ENCODE measurements at places on chromosomes 5 and 9.

DNA sequence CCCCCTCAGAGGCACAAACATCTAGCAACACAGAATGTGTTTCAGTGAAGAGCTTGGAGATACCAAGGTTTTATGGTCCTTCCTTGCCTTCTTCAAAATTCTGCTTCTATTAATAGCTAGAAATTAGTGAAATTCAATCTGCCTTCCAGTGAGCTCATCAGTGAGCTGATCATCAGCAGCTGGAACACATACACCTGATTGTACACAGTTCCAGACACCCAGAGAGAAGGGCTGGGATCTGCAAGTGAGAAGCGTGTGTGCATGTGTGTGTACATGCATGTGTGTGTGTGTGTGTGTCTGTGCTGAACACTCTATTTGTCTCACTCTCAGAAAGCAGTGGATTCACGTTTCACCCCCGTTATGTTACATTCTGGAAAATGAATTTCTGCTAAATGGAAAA, 28.5 kb downstream of the CFAP90 start:
- no peak for DNase-seq

DNA sequence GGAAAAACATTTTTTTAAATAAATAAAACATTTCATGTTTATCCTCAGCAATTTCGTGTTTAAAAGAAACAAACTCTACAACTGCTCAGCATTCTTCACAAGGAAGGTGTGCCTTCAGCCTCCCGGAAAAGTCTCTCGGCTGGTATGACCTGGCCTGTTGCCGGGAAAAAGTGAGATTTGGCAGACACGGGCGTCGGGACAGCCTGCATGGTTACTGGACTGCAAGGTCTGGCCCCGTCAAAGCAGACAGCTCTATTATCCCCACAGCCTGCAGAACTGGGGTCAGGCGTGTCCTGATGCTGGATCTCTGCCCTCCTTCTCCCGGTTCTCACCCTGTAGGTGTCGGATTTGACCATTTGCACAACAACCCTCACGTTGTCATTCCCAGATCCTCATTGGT, 120.3 kb upstream of the SPATA31C2 start:
- peak; percentile 20 for DNase-seq

DNA sequence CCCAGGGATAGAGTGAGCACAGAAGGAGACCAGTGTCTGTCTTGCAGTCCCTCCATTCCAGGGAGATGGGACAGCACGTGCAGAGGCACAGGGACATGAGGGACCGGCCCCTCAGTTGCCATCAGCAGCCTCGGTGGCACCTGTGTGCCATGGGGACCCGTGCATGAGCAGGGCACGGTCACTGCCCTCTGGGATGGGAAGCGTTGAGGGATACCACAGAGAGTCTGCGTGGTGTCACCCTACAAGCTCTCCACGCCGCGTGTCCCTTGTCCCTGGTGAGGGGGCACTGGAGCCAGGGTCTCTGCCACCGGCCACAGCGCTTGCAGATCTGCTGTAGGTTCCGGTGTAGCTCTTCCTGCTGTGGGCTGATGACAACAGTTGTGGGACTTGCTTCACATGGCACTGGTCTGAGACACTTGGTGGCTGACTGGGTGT, 108.1 kb downstream of the CACNA1B start:
- no peak for DNase-seq

DNA sequence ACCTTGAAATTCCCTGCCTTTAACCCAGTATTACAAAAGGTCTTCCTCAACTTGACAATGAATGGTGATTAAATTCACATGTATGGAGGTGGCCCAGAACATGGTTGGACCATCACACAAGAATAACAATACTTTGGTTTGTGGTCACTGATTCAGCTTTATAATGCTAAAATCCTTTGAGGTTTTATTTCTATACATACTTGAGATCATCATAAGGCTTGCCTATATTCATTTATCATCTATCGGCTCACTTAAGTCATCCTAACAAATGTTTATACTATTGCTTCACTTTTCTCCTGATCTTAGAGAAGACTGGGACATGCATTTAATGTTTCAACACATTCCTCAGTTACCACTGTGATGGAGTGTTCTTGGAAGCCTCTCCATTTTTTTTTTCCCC, 191.3 kb downstream of the DMAC1 start:
- no peak for DNase-seq

GRCh38 chr5:79149433-79149832, 37.8 kb downstream of the BHMT start:
- no peak for DNase-seq

GRCh38 chr9:93918061-93918460, 37.1 kb downstream of the BARX1 start:
- no peak for DNase-seq

DNA sequence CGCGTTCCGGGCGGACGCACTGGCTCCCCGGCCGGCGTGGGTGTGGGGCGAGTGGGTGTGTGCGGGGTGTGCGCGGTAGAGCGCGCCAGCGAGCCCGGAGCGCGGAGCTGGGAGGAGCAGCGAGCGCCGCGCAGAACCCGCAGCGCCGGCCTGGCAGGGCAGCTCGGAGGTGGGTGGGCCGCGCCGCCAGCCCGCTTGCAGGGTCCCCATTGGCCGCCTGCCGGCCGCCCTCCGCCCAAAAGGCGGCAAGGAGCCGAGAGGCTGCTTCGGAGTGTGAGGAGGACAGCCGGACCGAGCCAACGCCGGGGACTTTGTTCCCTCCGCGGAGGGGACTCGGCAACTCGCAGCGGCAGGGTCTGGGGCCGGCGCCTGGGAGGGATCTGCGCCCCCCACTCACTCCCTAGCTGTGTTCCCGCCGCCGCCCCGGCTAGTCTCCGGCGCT, at the start of gene DAPK1:
Gene DAPK1 (plus strand): TSS at position 264 of the 442 bp plus-strand sequence. CDS start 1,211 bp downstream, outside the sequence.
- DNase-seq = peak; percentile 59

DNA sequence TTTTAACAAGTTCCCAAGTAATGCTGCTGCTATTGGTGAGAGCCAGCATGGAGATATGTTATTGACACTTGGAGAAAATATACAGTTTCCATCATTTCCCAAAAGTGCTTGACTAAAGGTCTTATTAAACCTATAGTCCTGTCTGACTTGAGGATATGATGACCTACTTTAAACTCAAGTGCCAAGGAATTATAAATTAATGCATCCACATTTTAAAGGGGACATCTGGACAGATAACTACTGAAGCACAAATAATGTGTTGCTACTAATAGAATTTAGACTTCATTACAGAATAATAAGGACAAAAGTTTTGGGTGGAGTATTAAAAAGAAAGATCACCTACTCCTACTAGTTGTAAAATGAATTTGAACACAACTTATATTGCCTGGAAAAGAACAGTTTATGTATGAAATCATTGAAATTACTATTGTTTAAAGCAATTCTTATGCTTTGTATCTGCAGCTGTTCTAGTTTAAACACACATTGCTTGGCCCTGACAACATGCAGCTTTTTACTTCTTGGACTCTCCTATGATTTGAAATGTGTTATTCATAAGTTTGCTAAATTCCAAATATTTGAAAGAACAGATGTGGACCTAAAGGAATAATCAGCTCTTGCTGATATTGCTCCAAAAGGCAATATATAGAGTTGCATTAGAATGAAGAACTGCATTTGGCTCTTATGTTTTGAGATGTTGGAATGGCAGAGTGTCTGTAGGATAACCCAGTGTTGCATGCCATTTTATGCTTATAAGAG, 73.4 kb downstream of the SGCD start:
- DNase-seq = no peak

DNA sequence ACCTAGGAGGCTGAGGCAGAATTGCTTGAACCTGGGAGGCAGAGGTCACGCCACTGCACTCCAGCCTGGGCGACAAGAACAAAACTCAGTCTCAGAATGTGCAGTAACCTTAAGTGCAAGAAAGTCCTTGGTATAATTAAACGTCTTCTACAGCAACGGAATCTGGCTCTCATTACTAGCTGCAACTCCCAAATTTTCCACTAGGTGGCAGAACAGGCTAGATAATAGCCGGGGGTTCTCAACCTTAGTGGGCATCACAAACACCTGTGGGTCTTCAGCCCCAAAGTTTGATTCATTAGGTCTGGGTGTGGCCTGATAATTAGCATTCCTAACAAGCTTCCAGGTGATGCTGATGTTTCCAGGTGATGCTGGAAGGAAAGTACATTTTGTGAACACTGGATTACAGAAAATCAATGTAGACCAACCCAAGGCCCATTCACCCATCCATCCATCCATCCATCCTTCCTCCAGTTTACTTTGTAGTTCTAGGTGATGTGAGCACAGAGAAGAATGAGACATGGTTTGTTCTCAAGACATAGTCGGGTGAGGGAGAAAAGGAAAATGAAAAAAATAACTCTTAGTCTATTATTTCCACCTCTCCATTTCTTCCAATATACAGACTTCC, 37.3 kb downstream of the FBXW2 start:
- peak; percentile 56 for DNase-seq

DNA sequence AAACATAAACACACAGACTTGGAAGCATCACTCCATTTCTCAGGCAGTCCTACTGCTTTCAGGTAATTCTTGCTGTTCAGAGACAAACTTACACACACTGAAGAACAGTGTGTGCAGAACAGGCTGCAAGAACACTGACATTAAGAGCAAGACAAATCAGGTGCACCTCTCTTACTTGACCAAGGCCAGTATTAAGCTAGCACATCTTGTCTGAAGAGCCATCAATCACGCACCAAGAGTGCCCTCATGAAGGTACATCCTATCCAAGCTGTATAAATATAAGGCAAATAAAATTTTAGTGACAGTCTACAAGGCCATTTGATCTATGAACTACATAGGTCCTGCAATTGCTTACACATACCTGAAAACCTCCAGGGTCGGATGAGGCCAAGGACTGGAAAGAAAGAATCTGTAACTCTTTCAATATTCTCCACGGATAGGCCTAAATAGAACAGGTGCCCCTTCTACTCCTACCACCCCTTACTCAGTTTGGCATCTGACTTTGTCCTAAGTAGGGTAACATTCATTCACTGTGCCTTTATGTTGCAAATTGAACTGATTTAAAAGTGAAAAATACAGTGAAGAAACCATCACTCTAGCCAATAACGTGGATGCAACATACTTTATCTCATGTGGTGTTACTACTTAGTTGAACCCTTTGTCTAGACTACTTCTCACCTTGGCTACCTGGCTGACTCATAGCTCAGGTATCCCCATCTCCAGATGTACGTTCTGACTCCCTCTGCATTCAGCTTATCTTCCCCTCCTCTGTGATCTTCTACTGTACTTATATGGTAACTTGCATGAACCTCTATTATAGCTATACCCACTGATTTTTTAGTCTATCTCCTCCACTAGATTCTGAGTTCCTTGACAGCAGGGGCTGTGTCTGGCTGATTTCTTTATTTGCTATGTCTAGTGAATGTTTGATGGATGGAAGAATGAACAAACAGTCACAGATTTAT, 256.3 kb downstream of the KIAA0825 start:
- no peak for DNase-seq

DNA sequence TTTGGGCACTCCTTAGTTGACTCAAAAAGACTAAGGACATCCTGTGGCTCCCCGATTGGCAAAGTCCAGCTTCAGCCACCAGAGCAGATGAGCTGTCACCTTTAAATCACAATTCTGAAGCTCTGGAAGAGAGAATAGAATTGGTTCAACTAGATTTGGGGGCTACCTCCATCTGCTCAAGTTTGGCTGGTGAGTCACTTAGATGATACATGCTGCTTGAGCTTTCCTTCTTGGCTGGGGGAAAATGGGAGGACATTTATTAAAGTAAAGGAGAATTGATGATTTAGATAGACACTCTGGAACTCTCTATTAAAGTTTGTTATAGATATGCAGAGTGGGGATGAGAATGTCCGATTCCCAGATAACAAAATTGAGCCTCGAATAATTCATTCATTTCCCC, 30.0 kb upstream of the GRIA1 start:
- no peak for DNase-seq

- no peak for DNase-seq
Measured at GRCh38 chr5:10246761-10247160, 2.9 kb downstream of the ATPSCKMT start.

- peak; percentile 8 for DNase-seq
Measured at GRCh38 chr9:74935008-74935407, 17.7 kb downstream of the C9orf40 start.

DNA sequence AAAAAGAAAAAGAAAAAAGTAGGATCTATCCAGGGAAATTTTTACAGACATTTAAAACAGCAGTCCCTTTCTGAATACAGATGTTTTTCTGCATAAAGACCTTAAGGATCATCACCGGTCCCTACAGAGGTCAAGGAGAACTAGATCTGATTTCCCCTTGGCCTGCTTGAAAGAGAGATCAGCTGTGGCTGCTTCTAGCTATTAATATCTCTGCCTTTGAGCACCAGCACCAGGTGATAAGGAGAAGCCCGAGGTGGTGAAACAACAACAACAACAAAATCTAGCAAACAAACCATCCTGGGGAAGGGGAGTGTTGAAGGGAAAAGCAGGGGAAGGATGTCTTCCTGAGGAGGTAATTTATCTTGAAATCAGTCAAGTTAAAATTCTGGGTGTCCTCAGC, 42.1 kb downstream of the ZNF366 start:
- DNase-seq = no peak

- DNase-seq = peak; percentile 35
Measured at GRCh38 chr9:79572032-79572607, 355 bp downstream of the TLE4 start.

DNA sequence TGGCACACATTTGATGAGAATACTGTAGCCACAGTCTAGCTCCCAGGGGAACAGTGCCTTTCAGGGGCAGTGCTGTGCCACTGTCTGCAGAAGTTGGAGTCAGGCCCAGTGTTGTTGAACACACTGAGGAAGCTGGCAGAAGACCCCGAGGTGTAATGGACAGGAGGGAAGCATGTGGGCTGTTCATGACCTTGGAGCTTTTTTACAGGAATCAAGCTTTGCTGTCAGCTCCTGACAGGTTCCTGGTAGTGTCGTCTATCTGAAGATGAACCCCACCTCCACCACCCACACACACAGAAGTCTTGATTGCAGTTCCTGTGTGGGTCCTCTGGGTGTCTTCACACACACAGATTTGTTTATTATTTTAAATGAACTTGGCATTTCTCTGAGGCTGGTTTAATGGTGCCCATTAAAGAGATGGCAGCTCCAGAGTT, 40.3 kb upstream of the TNFAIP8 start:
- peak; percentile 20 for DNase-seq

DNA sequence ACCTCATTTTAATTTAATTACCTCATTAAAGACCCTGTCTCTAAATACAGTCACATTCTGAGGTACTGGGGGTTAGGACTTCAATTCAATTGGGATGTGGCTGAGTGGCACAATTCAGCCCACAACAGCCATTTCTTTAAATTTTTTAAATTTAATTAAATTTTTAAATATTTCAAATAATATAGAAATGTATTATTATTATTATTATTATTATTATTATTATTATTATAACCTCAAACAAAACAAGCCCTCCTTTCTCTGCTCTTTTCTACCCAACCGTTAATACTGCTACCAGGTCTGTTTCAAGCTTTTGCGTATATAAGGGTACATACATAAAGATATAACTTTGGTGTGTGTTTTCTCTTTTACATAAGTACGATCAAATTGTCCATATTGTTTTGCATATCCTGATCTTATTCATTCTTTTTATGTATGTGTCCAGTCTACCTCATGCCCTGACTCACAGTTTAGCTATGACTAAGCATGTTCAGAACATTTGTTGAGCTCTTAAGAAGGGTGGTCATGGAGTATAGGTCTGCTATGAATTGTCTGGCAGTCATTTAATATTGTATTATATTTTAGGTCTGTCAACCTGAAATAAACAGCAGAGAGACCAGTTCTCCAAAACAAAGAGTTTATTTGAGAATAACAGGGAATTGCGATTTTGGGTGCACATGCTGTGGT, 16.1 kb upstream of the RAB14 start:
- DNase-seq = no peak

GRCh38 chr9:98442541-98442940, 187.1 kb upstream of the TBC1D2 start:
- DNase-seq = no peak
